ENCODE measurements at places on chromosomes 5 and 9.
A peak's percentile ranks its signal among the peaks of the same experiment; 100 is the strongest.

DNA sequence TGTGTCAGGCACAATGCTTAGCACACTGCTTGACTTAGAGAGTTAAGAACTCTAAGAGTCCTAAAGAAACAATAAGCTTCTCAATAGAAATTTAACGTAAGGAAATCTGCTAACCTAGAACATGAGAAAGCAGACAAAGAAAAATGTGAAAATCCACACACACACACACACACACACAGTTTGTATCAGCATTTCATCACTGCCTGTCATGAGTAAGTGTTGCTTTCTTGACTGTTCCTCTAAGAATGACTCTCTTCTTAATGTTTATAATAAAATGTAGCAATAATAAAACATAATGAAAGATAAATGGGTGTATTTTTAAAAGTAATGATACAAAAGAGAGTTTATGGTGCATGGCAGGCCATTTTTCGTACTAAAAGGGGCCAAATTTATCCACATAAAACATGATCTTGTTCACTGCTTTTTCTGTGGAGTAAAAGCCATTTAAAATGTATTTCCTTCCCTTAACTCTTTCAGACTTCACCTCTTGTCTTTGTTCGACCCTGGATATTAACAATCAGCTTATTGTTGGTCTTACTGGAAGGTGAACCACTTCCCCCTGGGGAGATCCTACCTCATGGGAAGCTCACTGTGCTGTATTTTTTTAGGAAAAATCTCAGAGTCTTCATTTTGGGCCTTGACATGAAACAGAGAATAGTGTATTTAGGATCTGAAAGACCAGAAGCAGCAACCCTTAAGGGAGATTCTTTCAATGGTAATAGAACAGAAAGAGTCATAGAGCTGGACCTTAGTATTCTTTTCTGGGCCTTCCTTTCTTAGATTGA is 107.3 kb upstream of the ANKRD55 start:
- no peak for DNase-seq

GRCh38 chr9:135976944-135977343 is 15.8 kb upstream of the UBAC1 start:
- DNase-seq = no peak

- peak; percentile 72 for DNase-seq
Measured at GRCh38 chr5:136042665-136043121, 13.9 kb downstream of the TGFBI start.

- DNase-seq = no peak
Measured at GRCh38 chr5:121805911-121806310, 45.8 kb upstream of the FTMT start.

- no peak for DNase-seq
Measured at GRCh38 chr5:172088801-172089200, 82.4 kb upstream of the FBXW11 start.

- no peak for DNase-seq
Measured at GRCh38 chr9:114382699-114383520, 4.9 kb downstream of the AKNA start.

GRCh38 chr5:54259090-54259489 is 51.3 kb downstream of the ARL15 start:
- DNase-seq = no peak

DNA sequence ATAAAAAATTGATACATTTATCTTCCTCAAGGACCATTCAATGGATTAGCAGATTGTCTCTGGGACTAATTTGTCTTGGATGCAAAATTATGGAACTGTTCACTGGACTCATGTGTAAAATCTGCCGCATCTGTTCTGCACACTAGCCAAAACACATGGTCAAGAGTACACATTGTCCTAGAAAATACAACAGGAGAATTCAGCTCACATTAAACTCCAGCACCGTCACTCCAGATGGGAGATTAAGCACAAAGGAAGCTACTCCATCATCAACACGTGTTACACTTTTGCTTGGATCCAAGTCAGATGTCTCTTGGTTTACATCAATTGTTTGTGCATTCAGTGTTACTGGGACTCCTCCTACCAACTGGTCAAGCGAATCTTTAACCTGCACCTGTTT is 28.8 kb downstream of the C5 start:
- DNase-seq = no peak

DNA sequence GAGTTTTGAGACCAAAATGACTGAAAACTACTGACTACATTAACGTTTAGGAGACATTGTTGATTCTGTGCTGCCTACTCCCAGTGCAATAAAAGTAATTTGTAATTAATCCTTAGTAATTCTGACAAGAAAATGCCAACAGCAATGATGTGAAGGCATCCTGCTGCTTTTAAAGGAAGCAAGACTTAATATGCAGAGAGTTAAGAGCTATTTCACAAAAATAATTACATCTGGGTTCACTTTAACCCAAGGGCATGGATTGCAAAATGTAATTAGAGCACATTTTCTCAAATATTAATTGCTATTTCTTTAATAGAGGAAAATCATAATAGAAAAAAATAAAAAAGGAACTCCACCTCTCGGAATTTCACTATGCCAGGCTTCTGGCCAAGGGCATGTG is 22.7 kb upstream of the TNFSF8 start:
- DNase-seq = no peak

- DNase-seq = no peak
Measured at GRCh38 chr5:80712919-80713318, 58.1 kb upstream of the DHFR start.

DNA sequence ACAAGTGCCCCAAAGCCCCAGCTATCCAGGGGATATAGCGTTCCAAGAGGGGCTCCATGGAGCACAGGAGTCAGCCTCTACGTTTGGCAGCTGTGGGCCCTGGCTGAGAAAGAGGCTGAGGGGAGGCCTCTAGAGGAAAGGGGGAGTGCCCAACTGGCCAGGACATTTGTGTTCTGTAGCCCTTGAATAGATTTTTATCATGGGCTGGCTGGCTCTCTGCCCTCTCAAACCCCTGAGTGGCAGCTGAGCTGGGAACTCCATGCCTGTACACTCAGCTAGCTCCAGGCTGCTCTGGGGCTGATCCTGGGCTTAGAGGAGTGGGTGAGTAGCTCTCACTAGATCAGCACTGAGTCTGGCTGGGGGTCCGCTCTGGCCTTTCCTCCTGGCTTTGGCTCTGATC is 285.0 kb downstream of the ZSWIM6 start:
- no peak for DNase-seq

DNA sequence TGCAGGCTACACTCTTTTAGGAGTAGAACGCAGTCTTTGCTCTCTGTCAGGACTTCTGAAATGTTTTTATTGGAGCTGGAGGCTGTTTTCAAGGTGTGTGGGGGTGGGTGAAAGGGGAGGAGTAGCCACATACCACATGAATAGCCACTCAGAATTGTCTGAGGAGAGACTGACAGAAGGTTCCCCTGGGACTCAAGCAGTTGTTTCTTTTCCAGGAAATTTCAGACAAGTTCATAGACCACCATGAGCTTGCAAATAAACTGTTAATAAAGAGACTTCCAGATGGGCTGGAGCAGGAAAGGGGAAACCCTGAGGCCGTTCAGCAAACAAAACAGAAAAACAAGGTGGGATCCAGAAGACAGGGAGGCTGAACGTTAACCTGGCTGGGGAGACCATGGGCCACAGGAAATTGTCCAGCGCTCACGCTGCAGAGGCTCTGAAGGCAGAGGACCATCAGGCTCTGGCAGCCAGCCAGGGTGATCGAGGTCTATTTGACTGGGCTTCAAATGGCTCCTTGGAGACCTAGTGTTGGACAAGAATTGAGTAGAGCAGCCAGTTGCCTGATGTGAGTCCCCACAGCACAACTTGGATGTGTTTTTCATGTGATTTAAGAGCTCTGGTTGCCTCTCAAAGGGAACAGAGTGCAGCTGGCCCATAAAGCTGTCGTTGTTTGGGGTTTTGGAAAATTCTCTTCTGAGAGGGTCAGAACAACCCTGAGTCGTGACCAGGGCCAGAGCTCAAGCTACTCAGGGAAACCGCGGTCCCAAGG is 159.2 kb upstream of the RAI14 start:
- no peak for DNase-seq

- DNase-seq = no peak
Measured at GRCh38 chr9:108709997-108710396, 145.8 kb downstream of the ACTL7B start.

GRCh38 chr9:71863631-71864030 is 47.4 kb downstream of the ABHD17B start:
- DNase-seq = no peak

GRCh38 chr9:14296495-14297113 is 17.3 kb downstream of the NFIB start:
- DNase-seq = no peak

DNA sequence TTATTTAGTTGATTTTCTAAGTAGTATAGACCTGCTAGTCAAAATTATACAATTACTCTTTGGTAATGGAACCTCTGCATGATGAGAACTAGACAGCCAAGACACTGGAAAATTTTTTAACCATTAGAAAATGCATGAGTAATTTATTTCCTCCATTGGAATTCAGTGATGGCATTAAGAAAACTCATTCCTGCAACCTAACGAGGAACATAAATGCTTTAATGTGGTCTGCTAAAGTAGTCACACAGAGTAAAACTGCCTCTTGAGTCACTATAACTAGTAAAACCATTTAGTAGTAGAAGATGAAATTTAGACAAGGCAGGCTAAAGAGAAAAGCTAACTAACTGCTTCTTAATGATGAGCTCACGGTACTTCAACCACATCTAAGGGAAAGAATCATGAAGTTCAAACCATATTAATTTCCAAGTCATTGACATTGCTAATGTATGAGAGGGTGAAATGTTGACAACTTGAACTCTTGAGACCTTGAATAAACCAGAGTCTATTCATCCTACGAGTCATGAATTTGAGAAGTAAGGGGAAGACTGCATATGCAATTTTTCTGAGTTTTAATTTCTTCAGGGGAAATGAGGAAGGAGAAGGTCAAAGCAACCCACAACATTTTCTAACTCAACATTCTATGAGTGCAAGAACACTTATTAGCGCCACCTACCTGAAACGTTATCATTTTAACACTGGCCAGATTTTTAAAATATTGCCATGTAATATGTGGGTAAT is 74.4 kb downstream of the GLIS3 start:
- DNase-seq = peak; percentile 99

- peak; percentile 33 for DNase-seq
Measured at GRCh38 chr9:94014066-94014654, 59.0 kb upstream of the BARX1 start.
